CD4-positive, alpha-beta T cell treated with Interleukin-4 for 1 hour (primary cell): ENCODE measurements at places on chromosomes 13 and 19.

GRCh38 chr13:82934000-82934399 is 948.3 kb downstream of the SLITRK1 start:
- no peak for DNase-seq

- no peak for DNase-seq
Measured at GRCh38 chr19:5215431-5215830, 125.2 kb downstream of the PTPRS start.

DNA sequence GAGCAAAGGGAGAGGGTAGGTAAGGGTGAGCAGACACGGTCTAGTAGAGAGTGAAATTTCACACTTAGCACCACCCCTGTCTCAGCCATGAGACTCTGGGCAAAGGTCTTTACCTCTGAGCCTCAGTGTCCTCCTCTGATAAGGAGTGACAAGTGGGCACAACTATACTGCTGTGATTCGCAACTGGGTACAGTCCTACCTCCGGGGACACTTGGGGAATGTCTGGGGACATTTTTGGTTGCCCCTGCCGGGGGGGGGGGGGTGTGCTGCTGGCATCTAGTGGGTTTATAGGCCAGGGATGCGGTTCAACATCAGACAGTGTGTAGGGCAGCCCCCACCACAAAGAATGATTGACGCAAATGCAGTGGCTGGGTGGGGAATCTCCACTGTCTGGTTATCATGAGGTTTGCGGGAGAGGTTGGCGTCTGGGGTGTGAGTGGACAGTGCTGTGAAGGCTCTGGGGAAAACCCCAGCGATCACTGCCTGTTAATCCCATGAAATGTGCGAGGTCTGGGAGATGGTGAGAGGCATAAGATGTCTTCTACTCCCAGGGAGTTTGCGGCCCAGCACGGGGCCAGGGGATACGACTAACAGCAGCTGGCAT is 4.3 kb downstream of the NACC1 start:
- peak; percentile 38 for DNase-seq

- no peak for DNase-seq
Measured at GRCh38 chr13:19713186-19713965, 69.4 kb downstream of the PSPC1 start.

DNA sequence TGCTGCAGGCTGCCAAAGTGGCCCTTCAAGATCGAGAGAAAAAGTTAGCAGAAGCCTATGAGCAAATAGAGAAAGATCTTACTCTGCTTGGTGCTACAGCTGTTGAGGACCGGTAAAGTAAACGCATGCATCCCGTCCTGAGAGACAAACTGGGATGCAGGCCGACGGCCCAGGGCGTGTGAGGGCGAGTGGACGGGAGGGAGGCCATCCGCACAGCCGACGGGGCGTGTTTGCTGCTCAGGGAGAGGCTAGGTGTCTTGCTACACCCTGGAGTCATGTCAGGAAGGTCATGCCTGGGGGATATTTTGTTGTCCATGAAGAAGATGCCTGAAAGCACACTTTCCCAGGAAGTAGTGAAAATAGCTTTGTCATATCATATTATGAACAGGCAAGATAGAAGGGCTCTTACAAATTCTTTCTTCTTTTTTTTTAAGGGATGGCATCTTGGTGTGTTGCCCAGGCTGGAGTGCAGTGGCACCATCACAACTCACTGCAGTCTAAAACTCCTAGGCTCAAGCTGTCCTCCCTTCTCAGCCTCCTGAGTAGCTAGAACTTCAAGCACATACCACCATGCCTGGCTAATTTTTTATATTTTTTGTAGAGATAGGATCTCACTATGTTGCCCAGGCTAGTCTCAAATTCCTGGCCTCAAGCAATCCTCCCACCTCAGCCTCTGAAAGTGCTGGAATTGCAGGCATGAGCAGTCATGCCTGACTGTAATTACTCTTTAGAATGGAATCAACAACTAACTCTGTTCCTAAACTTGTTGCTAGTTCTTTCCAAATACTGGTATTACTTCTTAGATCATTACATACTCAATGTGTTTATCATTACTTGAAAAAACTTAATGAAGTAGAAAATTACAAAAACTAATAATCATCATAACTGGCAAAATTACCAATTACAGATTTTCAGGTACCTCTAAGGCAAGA is 117.6 kb upstream of the MCF2L start:
- DNase-seq = no peak

DNA sequence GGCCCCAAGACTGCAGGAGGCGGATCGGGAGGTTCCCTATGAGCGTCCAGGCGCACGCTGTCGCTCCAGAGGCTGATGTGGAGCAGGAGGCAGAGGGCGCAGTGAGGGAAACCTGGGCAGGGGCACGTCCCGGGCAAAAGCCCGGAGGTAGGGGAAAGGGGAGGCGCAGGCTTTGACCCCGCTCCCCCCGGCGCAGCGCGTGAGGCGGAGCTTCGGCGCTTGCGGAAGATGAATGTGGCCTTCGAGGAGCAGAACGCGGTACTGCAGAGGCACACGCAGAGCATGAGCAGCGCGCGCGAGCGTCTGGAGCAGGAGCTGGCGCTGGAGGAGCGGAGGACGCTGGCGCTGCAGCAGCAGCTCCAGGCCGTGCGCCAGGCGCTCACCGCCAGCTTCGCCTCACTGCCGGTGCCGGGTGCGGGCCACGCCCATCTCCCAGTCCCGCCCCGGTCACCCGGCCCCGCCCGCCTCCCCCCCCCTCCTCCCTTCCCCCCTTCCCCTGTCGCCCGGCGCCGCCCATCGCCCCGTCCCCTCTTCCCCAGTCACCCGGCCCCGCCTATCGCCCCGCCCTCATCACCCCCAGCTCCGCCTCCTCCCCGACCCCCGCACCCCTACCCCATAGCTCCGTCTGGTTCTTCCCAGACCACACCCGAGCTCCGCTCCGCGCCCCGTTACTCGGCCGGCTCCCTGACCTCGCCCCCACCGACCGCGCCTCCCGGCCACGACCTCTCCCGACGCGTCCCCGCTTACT is 4.1 kb downstream of the HMG20B start:
- DNase-seq = no peak

DNA sequence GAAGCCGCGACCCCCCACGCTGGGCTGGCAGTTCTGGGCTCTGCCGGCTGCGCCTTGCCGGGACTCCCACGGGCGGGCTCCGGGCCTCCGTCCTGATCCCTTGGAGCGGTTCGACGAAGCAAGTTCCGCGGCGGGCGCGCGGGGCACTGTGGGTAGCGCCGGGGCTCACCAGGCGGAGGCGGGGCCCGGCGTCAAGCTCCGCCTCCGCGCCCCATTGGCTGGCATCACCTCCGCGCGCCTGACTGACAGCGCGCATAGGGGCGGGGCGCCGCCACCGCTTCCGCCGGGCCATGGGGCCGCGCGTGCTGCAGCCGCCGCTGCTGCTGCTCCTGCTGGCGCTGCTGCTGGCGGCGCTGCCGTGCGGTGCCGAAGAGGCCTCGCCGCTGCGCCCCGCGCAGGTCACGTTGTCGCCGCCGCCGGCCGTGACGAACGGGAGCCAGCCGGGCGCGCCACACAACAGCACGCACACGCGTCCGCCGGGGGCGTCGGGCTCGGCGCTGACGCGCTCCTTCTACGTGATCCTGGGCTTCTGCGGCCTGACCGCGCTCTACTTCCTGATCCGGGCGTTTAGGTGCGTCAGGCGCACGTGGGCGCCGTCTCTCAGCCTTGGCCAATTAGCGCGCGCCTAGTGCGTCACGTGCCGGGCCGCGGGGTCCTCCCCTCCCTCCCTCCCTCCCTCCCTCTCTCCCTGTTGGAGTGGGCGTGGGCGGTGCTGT is at the start of gene FAM174C:
Gene FAM174C, plus strand, starts transcription at position 271 of the 716 bp plus-strand sequence. Its CDS starts 20 bp downstream, at position 291.
- DNase-seq = peak; percentile 97

- peak; percentile 53 for DNase-seq
Measured at GRCh38 chr13:97344265-97345175, 89.4 kb upstream of the RAP2A start.

DNA sequence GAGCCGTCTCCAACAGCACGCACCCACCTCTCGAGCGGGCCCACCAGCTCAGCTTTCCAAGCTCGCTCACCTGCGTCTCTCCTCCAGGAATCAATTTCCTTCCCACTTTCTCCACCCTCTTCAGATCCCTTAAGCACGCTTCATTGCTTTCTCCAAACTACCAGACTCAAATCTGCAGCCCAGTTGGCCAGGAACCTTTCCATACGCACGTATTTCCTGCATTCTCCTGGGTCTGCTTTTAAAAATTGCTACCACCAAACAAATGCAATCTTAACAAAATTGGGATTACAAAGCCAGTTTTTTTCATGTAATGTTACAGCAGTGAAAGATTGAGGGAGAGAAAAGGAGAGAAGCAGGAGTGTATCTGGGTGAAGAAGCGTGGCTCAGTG is 1.5 kb downstream of the ENOX1 start:
- DNase-seq = no peak

DNA sequence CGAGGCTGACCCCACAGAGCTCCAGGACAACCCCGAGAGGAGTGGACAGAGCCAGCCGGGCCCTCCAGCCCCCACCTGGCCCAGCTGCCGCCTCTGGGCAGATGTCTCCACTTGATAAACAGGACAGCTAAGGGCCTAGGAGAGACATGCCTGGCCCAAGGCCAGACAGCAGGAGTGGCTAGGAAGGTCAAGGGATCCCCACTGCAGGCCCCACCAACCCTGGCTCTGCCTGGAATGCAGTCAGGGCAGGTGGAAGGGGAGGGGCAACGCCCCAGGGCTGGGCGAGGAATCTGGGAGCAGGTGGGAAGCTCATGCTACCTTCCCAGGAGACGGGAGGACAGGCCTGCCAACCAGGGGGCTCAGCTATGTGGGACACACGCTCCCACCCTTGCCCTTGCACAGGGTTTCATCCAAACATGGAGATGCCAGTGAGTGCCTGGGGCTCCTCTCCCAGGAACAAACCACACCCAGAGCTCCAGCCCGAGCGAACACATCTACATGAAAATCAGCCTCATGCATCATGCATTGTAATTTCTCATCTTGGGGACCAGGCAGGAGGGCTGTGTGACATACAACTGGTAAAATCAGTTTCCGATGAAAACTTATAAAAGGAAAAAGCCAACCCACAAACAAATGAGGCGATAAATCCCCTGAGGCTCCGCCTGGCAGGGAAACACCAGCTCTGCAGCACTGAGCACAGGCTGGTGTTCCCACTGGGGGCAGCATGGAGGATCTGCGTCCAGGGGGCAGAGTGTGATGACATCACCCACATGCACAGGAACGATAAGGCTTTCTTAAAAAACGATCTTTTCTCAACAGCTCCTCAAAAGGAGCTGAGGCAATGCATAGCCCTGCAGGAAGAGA is 25.0 kb downstream of the SH3GL1 start:
- DNase-seq = no peak

DNA sequence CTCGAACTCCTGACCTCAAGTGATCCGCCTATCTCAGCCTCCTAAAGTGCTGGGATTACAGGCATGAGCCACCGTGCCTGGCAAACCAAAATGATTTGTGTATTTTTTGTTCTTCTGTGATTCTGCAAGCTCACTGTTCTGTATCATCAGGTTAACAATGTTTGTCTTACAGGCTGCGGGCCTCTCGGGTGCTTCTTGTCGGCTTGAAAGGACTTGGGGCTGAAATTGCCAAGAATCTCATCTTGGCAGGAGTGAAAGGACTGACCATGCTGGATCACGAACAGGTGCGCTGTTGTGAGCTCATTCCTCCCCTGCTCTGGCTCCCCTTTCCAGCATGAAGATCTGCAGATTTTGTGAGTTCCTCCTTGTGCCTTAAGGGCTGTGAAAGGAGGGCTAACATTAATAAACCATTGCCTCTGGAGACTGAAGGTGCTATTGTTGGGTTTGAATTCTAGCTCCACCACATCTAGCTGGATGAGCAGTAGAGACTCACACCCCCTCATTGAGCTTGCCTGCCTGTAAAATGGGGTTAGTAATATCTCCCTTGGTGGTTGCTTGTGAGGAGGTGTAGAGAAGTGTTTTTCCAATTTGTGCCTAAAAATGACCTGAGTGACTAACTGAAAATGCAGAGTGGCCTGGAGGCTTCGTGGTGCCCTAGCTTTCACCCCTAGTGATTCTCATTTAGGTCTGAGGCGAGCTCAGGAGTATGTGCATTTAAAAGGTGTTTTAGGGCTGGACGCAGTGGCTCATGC is 12.9 kb downstream of the SAE1 start:
- no peak for DNase-seq

GRCh38 chr19:30487178-30487577 is 115.0 kb downstream of the ZNF536 start:
- no peak for DNase-seq

- no peak for DNase-seq
Measured at GRCh38 chr13:99681695-99682094, 180.4 kb downstream of the TM9SF2 start.

DNA sequence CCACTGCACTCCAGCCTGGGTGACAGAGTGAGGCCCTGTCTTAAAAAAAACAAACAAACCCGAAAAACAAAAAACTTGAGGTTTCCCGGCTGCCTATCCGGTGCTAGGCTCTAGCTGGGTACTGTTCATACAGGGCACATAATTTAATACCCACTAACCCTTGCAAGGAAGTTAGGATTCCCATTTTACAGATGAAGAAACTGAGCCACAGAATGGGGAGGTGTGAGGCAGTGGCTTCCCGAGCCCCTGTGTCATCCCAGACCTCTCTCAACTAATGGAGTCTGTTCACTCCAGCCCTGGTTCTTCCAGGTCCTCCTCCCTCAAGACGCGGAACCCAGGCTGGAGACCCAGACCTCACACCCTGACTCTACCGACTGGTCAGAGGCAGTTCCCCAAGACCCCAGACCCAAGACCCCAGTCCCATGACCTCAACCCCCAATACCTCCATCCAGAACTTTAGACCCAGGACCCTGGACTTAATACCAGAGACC is 576 bp downstream of the APBA3 start:
- peak; percentile 63 for DNase-seq

- DNase-seq = no peak
Measured at GRCh38 chr13:107276936-107277335, 709.0 kb upstream of the ARGLU1 start.

GRCh38 chr13:99178636-99179035 is 22.0 kb upstream of the UBAC2 start:
- peak; percentile 46 for DNase-seq

DNA sequence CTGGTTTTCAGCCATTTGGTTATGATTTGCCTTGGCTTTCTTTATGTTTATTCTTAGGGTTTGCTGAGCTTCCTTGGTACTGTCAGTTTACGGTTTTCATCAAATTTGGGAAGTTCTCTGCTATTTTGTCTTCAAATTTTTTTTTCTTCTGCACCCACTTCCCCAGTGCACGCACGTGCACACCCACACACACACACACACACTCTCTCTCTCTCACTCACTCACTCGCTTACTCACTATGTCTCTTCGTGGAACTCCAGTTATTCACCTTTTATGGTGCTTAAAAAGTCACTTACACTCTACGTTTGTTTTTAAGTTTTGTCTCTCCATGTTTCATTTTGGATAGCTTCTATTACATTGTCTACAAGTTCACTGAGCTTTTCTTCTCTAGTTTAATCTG is 7.1 kb downstream of the AKAP11 start:
- DNase-seq = peak; percentile 30
